Transverse colon (tissue), 4 donors: ENCODE measurements at places on chromosomes 4 and X.

DNA sequence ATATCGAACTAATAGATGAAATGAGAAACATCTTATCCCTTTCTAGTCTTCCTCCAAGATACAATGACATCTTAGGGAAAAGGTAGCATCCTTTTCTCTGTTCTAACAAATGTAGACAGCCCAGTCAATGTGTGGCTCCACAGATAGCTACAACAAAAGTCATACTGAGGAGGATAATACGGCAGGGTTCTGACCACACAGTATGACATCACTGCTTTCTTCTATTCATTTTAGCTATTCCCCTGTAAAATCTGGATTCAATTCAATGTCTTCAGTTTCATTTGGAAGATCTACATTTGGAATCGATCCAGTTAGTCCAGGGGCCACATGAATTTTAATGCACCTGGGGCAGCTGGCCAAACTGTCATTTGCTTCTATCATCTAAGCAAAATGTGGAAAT, 51.4 kb downstream of the ENOX2 start:
- DNase-seq, result no peak

- DNase-seq, result peak; percentile 69
These were observed 155.7 kb upstream of the MAP3K15 start for GRCh38 chrX:19670854-19671620.

- DNase-seq, result no peak
These were observed 86.2 kb downstream of the SLC39A8 start for GRCh38 chr4:102259081-102259480.

DNA sequence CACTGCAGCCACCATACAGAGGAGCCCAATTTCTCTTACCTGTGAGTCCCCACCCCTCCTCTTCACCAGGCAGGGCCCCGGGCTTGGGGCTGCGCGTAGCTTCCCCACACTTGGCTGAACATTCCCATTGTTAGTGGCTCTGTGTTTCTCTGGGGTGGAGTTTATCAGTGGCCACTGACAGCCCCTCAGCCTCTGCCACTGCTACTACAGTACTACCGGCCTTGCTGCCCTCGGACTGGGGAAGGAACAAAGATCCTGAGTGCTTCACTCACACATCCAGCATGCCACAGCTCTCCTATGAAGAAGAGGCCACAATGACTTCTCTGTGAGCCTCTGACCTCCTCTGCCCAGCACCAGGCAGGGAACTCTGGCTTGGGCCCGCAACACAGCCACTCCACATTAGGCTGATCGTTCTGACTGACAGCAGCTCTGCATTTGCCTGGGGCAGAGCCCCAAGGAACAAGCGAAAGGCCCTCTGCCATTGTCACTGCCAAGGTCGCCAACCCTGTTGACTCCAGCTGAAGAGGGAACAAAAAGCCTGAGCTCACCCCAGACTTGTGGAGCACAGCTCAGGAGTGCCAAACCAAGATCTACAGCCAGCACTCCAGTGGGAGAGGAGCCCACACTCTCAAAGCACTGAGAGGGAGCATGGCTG, 24.0 kb downstream of the ABCB7 start:
- no peak for DNase-seq

DNA sequence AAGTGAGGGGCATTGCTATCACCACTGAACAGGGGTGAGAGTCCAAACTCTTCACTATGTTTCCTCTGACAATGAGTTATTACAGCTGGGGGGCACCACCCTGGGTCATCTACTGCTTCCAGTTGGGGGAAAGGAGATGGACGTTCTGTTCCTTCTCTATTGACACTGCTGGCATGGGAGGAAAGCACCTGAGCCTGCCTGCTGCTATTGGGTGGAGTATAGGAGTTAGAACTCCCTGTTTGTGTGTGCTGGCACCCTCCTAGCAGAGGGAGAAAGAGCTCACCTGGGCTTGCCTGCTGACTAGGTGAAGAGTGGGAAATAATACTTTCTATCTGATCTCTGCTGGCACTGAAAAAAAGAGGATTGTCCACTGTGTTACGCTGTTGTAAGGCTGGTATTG, 163.8 kb downstream of the MSN start:
- DNase-seq, result no peak

- no peak for DNase-seq
These were observed 69.2 kb downstream of the BLTP1 start for GRCh38 chr4:122221322-122221721.

- no peak for DNase-seq
These were observed 28.5 kb downstream of the SASH3 start for GRCh38 chrX:129808158-129808828.

GRCh38 chr4:185656467-185656931, 121.2 kb upstream of the PDLIM3 start:
- peak; percentile 25 for DNase-seq

GRCh38 chr4:5969777-5970176, 48.5 kb downstream of the C4orf50 start:
- no peak for DNase-seq

DNA sequence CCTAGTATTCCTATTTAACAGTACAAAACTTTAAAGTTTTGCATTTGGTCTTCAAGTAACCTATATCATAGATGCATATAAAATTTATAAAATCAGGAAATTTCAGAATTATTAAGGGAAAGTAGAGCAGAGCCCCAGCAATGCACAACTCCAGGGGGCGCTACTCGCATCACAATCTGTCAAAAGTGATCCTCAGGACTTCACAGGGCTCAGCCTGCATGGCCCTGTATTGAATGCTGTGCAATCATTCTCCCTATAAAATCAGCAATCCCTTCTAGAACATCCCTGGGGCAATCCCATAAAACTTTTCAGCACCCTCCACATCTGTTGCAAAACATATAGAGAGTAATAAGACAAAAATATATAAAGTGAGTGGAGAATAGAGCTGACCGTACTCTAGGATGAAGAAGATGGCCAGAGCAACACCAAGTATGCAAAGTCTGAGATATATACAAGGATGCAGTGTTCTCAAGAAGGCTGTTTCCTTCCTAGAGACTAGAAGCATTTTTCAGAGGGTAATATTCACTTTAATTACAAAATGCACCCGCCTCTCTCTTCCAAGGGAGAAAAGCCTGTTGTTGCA, 12.5 kb upstream of the PPARGC1A start:
- DNase-seq, result no peak

GRCh38 chrX:48826135-48826875, at the start of gene ERAS:
Gene ERAS (plus strand): TSS chrX:48826513. CDS start chrX:48829124, 2,611 bp downstream.
- no peak for DNase-seq

- DNase-seq, result no peak
These were observed 134.3 kb downstream of the BMPR1B start for GRCh38 chr4:94892051-94892450.

- no peak for DNase-seq
These were observed 32.5 kb downstream of the IDS start for GRCh38 chrX:149472625-149473024.

- no peak for DNase-seq
These were observed 16.3 kb upstream of the PDK3 start for GRCh38 chrX:24448762-24449250.

DNA sequence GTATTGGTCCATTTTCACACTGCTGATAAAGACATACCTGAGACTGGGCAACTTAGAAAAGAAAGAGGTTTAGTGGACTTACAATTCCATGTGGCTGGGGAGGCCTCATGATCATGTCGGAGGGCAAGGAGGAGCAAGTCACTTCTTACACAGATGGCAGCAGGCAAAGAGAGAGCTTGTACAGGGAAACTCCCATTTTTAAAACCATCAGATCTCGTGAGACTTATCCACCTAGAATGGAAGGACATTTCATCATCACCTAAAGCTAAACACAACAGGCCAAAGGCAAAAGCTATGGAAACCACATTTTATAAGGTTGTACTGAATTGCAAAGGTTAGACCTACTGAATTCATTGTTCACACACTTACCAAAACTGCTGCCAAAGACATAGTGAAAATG, 6.0 kb upstream of the SLC25A43 start:
- DNase-seq, result no peak

DNA sequence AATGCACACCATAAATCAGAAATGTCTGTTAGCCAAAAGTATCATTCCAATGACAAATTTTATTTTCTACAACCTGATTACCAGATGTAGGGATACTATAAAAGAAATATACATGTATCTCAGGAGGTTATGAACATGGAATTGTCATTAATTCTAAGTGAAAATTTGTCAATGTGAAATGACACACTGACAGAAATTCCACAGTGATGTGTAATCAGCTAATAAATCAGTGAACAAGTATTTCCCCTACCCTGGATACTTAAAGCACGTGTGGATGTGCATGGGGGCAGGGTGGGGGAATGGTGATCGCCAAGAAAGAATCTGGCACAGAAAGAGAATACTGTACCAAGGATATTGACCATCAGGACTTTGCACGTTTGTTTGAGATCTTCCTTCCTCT, 123.6 kb downstream of the SH3RF1 start:
- no peak for DNase-seq

DNA sequence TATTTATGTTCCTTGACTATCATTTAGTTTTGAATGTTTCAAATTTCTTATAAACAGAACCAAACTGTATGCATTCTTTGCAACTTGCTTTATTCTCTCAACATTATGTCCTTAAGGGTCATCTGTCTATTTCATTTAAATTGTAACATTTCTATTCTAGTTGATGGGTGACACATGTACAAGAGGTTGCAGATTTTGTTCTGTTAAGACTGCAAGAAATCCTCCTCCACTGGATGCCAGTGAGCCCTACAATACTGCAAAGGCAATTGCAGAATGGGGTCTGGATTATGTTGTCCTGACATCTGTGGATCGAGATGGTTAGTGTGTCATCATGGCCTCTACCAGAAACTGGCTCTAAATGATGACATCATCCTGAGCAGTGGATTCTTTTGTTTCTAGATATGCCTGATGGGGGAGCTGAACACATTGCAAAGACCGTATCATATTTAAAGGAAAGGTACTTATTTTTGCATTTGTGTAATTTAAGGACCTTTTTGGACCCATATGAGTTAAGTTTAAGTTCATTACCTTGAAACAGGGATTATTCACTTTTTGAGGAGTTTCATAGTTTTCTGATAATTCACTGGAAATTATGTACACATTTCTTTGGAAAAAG, 6.1 kb downstream of the LIAS start:
- DNase-seq, result no peak

GRCh38 chr4:76476571-76476970, 41.5 kb downstream of the SHROOM3 start:
- DNase-seq, result no peak

DNA sequence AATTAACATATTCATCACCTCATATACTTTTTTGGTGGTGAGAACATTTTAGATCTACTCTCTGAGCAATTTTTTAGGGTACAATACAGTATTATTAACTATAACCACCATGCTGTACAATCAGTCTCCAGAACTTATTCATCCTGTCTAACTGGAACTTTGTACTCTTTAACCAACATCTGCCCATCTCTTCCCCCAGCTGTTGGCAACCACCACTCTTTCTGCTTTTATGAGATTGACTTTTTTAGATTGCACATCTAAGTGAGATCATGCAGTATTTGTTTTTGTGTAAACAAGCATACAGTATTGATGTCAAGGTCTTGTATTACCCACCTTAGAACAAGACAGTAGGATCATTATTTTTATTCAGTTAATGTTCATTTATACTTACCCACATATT, 516.8 kb downstream of the RPA4 start:
- no peak for DNase-seq

- no peak for DNase-seq
These were observed 78.6 kb upstream of the RAI2 start for GRCh38 chrX:17939724-17940123.

GRCh38 chr4:38803833-38804653, 548 bp downstream of the TLR1 start:
- DNase-seq, result no peak

DNA sequence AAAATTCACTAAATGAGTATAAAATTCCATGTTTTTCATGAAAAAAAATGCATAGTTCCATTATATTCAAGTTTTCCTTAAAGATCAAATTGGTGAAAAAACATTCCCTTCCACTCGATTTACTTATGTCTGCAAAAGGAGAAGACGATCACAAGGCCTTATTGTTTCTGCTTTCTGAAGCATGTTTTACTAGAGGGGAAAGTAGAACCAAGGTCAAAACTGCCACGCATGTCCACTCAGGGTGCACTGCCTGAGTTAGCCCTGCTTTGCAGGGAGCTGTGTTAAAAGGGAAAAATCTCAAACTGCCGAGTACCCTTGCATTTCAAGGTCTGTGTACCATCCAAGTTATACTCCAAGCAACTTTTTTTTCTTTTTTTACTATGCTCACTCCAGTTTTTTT, 57.2 kb downstream of the TRAPPC11 start:
- no peak for DNase-seq

DNA sequence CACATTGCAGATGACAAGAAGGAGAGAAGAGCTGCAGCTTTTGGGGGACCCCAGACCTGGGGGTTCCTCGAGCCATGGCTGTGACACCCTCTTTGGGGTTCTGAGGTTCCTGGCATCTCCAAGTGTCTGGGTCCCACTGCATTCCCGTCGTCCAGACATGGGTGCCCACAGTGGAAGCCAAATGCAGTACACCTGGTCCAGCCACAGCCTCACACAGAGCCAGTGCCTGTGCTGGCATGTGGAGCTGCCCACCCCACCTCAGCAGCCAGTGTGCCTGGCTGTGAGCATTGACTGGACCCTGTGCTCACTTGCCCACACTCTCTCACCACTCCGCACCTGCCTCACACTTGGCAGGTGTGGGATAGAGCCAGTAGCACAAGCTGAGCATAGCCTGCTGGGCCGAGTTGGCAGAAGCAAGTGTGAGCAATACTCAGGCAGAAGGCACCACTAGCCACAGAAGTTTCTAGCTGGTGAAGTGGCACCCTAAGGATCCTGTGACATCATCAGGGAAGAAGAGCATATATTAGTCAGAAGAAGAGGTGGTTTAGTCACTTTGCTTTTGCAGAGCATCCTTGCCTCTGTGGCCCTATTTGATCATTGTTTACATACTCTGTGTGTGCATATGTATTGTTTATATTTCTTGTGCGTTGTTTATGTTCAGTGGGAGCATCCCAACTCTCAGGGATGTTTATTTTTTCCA, 65.0 kb upstream of the MAGEB2 start:
- no peak for DNase-seq

DNA sequence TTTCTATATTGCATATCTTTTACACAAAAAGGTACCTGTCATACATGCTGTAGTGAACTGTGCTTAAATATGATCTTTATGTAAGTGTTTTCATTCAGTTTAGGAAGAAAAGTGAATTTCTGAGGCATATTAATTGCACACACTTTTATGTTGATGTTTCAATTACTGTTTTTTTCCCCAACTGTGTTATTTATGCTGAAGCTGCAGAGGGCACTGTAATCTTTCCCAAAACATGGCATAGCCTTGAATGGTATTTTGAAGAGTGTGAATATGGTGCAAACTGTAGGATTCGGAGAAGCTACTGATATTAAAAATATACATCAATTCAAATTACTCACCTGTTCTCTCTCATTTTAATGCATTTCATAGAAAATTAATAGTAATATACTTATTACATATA, 6.0 kb upstream of the CENPE start:
- no peak for DNase-seq

DNA sequence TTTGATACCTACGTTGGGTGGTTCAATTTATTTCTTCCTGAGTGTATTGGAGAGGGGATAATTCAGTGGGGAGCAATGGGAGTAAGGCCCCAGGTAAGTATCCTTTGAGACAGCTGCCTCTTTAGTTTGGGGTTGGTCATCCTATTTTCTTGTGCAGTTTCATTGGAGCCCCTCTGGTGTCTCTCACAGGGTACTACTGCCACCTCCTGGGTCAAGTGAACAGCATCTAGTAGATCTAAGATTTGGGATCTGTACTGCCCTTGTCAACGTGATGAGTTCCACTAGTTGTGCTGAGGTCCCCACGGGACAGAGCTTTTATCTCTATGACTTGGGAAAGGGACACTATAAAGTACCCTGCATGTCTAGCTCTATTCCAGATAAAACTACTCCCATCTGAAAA, 80.6 kb downstream of the PBDC1 start:
- DNase-seq, result peak; percentile 31

- peak; percentile 15 for DNase-seq
These were observed 70.9 kb upstream of the UGT2B7 start for GRCh38 chr4:69025191-69025998.
